Activated CD8-positive, alpha-beta T cell treated with anti-CD3 and anti-CD28 coated beads, Interleukin-2, amount 10 ng/mL, durations not matched to agents 7 days and 5 days (primary cell): ENCODE measurements at places on chromosomes 1 and 21. TPM values are rescaled to one million over a fixed set of nuclear protein-coding genes. Genes with fewer than 3 reads are reported as not detected.

The NBPF20 gene
- 0.08 TPM for total RNA-seq

GRCh38 chr1:34460193-34460592, 283.5 kb downstream of the C1orf94 start:
- no peaks in the 10 kb centered on the region for H3K27me3 ChIP-seq
- no peaks in the 10 kb centered on the region for H3K4me1 ChIP-seq
- H3K4me3 ChIP-seq, result no peak overlapping the region
- H3K27ac ChIP-seq, result no peak overlapping the region
- no peaks in the 10 kb centered on the region for H3K36me3 ChIP-seq

GRCh38 chr1:33055210-33056008, 18.7 kb upstream of the AK2 start:
- H3K4me1 ChIP-seq, result peaks cover 12% of the 10 kb centered on the region
- no peak overlapping the region for H3K27ac ChIP-seq
- DNase-seq, result peak; percentile 50
- peaks cover 1% of the 10 kb centered on the region for H3K36me3 ChIP-seq

GRCh38 chr1:208044589-208045462, 133.9 kb upstream of the CD34 start:
- H3K27me3 ChIP-seq, result peaks cover 3% of the 10 kb centered on the region
- H3K36me3 ChIP-seq, result no peaks in the 10 kb centered on the region
- DNase-seq, result peak; percentile 27
- H3K4me1 ChIP-seq, result peaks cover 26% of the 10 kb centered on the region

The C1orf87 gene
- not detected for total RNA-seq

The ZDHHC18 gene
- 47.6 TPM for total RNA-seq

The HMCN1 gene
- total RNA-seq, result 0.18 TPM

The RCOR3 gene
- 50.6 TPM for total RNA-seq

The AMY2B gene
- 6.7 TPM for total RNA-seq

DNA sequence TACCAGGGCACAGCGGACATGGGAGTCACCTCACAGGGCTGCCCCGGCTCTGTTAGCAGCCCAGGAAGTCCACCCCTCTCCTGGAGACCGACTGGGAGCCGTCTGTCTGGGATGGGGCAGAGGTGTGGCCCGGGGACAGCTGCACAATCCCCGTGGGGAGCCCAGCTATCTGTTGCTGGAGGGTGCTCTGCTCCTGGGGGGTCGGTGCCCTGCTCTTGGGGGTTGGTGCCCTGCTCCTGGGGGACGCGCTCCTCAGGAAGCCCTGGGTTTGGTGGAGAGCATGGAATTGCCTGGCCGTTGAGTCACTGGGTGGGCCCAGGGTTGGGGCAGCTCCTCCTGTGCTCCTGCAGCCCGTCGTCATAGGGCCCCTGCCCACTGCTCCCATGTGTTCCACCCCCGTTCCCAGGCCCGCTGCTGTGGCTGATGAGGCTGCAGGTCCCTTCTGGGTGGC, 39.3 kb downstream of the AGPAT3 start:
- H3K4me1 ChIP-seq, result peaks cover 3% of the 10 kb centered on the region
- H3K4me3 ChIP-seq, result no peak overlapping the region
- H3K36me3 ChIP-seq, result peaks cover 22% of the 10 kb centered on the region
- no peak for DNase-seq

DNA sequence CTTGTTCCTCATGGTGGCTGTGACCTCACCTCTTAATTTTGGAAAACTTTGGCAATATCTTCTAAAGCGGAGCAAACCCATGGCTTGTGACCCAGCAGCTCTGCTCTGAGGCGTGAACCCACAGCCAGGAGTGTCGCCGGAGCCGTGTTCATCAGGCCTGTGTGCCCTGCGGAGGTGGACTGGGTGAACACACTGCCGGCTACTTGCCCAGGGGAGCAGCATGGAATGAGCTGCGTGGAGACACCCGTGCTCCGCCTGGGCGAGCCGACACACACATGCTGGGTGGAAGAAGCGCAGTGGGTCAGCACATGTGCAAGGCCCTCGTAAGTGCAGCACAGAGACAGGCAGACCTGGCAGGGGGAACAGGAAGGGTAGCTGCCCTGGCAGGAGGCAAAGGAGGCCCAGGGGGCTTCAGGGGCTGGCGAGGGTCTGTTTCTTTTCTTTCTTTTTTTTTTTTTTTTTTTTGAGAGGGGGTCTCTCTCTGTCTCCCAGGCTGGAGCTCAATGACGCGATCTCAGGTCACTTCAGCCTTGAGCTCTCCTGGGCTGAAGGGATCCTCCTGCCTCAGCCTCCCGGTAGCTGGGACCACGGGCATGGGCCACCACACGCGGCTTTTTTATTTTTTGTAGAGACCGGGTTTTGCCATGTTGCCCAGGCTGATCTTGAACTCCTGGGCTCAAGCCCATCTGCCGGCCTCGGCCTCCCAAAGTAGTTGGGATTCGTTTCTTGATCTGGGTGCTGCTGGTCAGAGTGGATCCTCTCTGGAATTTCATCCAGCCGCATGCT, 41.8 kb downstream of the AGPAT3 start:
- no peak overlapping the region for H3K4me3 ChIP-seq
- DNase-seq, result no peak
- H3K27me3 ChIP-seq, result no peaks in the 10 kb centered on the region
- H3K27ac ChIP-seq, result no peak overlapping the region
- H3K4me1 ChIP-seq, result peaks cover 15% of the 10 kb centered on the region

- no peaks in the 10 kb centered on the region for H3K36me3 ChIP-seq
- no peak overlapping the region for H3K27ac ChIP-seq
- H3K4me3 ChIP-seq, result no peak overlapping the region
- DNase-seq, result peak; percentile 73
- no peaks in the 10 kb centered on the region for H3K4me1 ChIP-seq
Observed at GRCh38 chr1:192445839-192446489, 129.2 kb downstream of the RGS21 start.
